Activated CD8-positive, alpha-beta T cell treated with anti-CD3 and anti-CD28 coated beads, Interleukin-2, amount 10 ng/mL, durations not matched to agents 7 days and 5 days (primary cell): ENCODE measurements at places on chromosomes 1 and 21.

DNA sequence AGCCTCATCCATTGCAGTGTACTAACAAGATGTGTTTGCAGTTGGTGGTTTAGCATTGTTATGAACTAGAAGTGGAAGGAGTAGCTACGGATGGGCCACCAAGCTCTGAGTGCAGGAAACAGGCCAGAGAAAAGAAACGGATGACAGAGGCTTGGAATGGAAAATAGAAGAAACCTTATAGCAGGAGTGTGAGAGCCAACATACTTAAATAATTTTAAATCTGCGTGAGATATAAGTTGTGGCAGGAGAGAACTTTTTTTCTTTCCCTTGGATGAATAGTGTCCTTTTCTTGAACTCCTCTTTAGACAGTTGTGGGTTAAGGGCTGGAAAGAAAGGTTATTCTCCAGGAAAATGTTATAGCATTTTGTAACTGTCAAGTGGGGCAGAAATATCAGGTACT is 54.2 kb downstream of the RGL1 start:
- no peak for DNase-seq

- no peak for DNase-seq
Observed at GRCh38 chr1:104905322-104905721, 1155.6 kb downstream of the AMY1C start.

GRCh38 chr21:30044447-30045064 is 104.8 kb upstream of the GRIK1 start:
- peak; percentile 21 for DNase-seq

GRCh38 chr1:224922404-224923164 is 6.9 kb upstream of the DNAH14 start:
- no peak for DNase-seq
